ENCODE measurements at places on chromosomes 12 and 14.

- no peak for DNase-seq
Measured at GRCh38 chr12:15831315-15831978, 42.3 kb upstream of the EPS8 start.

- DNase-seq: no peak
Measured at GRCh38 chr12:81465191-81465590, 294.0 kb downstream of the PPFIA2 start.

- DNase-seq: no peak
Measured at GRCh38 chr12:43692064-43692463, 66.5 kb downstream of the PUS7L start.

DNA sequence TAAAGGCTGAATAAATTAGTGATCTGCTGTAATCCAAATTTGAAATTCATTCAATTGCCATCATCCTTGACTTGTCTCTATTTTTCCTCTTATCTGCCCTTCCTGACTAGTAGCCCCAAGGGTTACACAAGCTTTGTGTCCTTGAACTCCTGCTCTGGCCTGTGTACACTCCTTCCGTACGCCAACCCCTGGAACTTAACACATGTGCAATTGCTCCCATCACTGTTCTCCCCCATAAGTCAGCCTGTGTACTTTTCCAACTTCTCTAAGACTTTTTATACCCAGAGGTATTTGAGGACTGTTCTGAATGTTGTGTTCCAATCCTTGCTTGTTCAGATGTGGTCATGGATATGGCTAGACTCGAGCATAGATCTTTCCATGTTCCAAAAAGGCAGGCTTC is 171.1 kb upstream of the G2E3 start:
- no peak for DNase-seq

GRCh38 chr12:106941481-106942156 is 14.1 kb upstream of the TMEM263 start:
- no peak for DNase-seq

DNA sequence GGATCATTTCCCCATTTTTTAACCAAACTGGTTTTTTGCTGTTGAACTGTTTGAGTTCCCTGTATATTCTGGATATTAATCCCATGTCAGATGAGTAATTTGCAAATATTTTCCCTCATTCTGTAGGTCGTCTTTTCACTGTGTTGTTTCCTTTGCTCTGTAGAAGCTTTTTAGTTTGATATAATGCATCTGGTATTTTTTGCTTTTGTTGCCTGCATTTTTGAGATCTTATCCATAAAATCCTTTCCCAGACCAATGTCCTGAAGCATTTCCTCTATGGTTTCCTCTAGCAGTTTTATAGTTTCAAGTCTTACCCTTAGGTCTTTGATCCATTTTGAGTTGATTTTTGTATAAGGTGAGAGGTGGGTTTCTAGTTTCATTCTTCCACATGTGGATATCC is 71.3 kb downstream of the LRP6 start:
- no peak for DNase-seq

DNA sequence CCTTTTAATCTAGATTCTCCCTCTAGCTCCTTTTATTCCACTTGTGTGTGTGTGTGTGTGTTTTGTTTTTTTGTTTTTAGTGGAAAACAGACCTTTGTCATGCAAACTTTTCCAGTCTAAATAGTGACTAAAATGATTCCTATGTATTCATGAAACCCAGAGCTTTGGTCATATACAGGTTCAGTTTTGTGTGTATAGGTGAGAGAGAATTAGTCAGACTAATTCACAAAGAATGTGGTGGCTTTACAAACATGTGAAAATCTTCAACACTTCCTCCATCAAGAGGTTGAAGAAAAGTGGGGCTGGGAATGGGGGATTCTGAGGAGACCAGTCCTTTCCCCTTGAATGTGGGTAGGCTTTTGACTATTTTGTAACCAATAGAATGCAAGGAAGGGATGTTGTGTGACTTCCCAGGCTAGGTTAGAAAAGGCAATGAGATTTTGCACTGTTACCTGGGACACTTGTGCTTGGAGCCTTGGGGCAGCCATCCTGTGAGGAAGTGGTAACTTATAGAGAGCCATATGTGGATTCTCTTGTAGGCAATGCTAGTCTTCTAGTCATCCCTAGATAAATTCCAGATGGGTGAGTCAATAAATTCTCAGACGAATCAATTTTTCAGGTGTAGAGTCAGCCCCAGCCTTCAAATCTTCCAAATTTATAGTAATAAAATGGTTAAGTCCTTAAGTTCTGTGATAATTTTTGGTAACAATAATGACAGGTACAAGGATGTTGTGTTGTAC is 236.1 kb downstream of the CEP128 start:
- no peak for DNase-seq

Measured in esophagus muscularis mucosa (tissue), 4 donors.